ENCODE measurements at places on chromosomes 1 and 21.

- DNase-seq = peak; percentile 40
Observed at GRCh38 chr1:206631085-206631509, 4.2 kb upstream of the DYRK3 start.

- no peak for DNase-seq
Observed at GRCh38 chr1:7199077-7199779, 414.0 kb downstream of the CAMTA1 start.

DNA sequence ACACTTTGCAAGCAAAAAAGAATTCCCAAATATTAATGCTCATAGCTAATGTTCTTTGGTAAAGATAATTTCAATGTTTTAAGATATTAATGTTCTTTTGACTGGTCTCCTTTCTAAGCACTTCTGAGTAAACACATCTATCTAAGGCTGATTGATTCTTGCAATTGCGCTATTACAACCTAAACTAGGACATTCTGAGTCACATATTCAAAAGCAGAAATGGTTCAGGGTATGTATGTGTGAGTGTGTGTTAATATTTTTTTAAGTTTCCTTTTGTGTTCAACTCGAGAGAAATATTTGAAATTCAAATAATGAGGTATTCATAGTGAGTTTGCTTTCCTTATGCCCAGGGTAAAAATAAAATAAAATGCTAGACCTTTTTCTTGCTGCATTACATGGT is 203.6 kb upstream of the GRIK3 start:
- no peak for DNase-seq

- DNase-seq = no peak
Observed at GRCh38 chr1:29806646-29807319, 570.5 kb downstream of the PTPRU start.

DNA sequence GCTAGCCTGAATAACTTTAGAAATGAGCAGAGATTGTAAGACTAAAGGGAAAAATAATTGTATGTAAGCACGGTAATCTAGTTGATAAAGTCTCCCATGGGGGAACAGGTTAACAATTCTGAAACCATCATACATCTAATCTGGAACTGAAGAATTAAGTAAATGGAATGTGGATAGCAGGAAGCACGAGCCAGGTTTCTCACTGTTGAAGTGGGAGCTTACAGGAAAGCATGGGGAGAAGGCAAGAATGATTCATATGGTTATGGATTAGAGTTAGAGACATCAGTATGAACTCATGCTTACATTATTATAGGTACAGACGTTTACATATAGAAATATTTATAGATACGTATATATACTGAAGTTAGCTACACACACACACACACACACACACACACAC is 83.0 kb downstream of the LEPR start:
- DNase-seq = no peak

DNA sequence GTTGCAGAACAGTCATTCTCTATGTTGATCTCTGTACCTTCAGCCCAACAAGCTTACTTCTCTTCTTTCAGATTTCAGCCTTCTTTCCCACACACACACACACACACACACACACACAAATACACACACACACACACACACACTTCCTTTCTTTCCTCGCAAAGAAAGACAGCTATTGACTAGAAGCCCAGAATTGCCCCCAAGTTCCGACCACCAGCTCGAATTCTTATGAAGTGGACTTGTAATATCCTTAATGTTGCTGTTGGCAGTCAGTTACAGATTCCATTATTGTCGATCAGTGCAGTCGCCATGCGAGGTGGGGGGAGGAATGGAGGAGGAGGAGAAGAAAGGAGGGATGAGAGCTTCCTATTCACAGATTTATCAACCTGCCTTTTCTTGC is 125.5 kb downstream of the CLEC20A start:
- no peak for DNase-seq

- peak; percentile 72 for DNase-seq
Observed at GRCh38 chr1:184974056-184974836, at the start of gene NIBAN1. TSS of gene NIBAN1 (minus strand) at chr1:184974508. CDS start at chr1:184974356, 152 bp downstream.

DNA sequence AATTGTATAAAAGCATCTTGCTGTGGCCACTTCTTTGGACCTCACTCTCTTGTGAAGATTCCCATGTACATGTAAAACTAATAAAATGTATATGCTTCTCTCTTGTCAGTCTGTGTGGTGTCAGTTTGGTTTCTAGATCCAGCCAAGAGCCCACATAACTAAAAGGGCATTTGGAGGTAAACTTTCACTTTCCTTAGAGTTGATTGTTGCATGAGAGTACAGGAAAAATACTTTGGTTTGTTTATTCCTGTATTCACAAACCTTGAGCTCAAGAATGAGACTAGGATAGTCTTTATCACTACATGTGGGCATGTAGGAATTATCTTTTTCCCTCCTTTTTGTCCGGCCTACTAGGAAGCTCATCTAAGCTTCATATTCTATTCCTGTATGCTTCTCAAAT is 50.9 kb downstream of the KCTD3 start:
- DNase-seq = no peak

DNA sequence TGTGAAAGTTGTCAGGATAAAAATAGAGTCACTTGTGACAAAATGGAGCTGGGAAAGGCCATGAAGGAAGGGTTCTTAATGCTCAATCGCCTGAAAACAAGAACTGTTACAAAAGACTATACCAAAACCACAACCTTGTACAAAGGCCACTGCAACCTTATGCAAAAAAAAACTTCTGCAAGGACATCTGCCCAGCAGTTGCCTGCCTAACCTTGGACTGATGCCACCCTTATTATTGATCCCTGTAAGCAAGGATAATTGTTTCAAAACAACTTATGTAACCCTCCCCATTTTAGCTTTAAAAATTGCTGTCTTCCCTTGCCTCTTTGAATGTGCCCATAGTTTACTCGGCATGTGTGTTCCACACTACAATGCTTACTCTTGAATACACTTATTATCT is 5.7 kb downstream of the ALG14 start:
- DNase-seq = no peak

DNA sequence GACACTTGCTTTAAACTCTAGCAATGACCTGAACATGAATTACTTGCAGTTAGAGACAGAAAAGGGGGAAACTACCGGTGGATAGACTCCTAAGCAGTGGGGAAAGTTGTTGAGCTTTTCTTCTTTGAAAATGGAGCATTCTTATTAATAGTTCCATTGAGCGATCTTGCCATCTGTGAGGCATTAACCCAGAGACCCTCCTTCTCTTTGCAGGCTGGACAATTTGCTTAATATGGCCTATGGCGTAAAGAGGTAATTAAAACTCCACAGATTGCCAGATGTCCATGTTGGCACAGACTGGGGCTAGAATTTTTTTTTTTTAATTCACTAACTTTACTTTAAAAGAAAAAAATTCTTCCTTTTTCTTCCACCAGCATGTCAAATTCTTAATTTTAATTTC is 88.5 kb downstream of the ELAVL4 start:
- no peak for DNase-seq

DNA sequence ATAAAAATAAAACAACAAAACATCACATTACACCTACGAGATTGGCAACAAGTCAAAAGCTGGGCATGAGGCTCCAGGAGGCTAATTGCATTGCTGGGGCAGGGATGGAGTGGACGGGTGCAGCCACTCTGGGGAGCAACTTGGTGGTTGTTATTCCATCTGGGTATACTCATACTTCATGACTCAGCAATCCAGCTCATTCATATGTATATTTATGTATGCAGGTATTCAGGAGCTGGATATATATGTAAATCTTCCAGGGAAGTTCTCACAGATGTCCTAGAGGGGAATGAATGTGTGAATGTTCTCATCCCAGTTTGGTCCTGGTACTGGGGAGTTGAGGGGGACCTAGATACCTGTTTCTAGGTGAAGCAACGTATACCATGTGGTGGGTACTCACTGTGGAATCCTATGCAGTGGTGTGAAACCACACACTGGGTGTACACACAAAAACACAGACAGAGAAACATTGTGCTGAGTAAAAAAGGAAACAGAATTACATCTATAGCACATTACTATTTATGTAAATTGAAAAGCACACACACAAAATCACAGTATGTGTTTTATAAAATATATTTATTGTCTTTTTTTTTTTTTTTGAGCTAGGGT is 79.7 kb upstream of the RAB4A start:
- DNase-seq = no peak

- no peak for DNase-seq
Observed at GRCh38 chr1:29105822-29106221, 17.9 kb downstream of the TMEM200B start.

- DNase-seq = no peak
Observed at GRCh38 chr1:914891-915280, 8.8 kb upstream of the SAMD11 start.

DNA sequence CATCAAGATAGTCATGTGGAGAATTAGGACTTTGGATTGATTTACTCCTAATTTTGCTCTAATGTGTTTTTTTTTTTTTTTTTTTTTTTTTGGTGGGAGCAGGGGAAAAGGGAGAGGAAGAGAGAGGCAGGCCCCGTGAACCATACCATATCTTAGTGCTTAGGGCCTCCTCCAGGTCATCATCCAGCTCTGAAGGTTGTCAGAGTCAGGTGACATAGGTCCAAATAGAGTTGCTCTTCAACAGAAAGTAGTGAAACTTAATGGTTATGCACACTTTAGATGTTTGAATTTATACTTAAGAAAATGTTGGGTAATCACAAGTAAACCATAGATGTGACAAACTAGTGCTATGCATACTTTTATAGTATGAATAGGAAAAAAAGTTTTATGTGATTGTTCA is 32.2 kb downstream of the CXADR start:
- DNase-seq = no peak

DNA sequence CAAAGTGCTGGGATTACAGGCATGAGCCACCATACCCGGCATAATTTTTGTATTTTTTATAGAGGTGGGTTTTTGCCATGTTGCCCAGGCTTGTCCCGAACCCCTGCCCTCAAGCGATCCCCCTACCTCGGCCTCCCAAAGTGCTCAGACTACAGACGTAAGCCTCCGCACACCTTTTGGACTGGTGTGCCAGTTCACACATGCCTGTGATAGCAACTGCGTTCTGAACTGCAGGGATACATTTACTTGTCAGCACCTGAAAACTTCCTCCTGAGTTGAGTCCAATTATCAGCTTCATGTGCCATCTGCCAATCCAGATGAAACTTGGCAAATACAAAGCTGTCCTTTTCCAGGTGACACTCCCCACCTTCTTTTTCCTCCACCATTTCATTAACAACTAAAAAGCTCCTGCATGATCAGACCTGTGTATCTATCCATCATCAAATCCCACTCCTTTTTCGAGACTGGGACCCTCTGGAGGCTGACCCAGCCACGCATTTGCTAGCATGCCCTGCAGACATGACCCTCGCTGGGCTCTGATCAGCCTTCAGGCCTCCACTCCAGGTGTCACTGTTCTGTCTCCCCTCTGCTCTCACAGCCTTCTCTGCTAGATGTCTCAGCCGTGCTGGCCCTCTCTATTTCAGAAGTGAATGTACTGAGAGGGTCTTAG is 2.1 kb upstream of the DEGS1 start:
- no peak for DNase-seq

DNA sequence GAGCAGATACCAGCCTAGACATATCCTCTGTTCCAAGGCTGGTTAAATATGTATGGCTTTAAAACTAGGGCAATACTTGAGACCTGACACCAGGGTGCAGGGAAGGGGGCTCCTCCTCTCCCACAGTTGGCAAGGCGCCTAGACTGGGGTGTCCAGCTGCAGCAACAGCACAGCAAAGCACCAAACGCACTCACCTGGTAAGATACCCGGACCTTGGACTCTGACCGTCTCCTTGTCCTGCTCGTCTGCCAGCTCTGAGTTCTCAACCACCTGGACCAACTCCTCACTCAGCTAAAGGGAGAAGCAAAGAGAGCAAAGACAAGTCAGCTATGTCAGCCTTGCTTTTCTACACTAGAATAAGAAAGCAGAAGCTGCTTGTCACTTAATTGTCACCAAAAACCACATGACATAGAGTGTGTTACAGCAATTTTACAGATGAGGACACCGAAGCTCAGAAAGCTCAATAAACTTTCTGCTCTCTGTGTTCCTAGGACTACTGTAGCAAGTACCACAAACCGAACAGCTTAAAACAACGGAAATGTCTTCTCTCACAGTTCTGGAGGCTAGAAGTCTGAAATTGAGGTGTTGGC is 4.4 kb downstream of the PACC1 start:
- no peak for DNase-seq

- DNase-seq = no peak
Observed at GRCh38 chr1:156241311-156241811, 623 bp upstream of the BGLAP start.

DNA sequence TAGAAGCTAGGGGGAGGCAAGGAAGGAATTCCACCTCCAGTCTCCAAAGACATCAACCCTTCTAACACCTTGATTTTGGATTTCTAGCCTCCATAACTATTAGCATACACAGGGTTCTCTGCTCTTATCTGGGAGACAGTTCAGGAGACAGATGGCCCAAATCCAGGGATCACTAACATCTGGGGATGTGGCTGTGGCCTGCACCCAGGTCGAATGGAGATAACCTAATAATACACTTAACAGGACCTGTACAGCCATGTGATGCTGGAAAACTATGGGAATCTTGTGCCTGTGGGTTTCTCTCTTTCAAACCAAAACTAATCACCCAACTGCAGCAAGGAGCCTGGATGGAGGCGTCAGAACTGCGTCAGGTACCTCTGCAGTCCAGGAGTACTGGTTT is 47.6 kb downstream of the KIAA0319L start:
- DNase-seq = no peak

- DNase-seq = no peak
Observed at GRCh38 chr21:16330082-16330907, 600.5 kb downstream of the USP25 start.

DNA sequence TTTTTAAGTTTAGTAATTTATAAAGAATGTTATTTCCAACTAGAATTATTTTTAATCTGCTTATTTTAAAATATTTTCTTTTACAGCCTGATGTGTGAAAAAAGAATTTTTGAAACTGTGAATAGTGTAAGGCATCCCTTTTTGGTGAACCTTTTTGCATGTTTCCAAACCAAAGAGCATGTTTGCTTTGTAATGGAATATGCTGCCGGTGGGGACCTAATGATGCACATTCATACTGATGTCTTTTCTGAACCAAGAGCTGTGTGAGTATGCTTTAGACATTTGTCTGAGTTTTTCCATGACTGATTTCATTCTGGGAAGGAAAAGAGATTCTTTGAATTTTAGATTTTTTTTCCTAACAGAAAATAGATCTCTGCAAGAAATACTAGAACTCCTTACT is 77.9 kb downstream of the GTF2B start:
- DNase-seq = no peak

DNA sequence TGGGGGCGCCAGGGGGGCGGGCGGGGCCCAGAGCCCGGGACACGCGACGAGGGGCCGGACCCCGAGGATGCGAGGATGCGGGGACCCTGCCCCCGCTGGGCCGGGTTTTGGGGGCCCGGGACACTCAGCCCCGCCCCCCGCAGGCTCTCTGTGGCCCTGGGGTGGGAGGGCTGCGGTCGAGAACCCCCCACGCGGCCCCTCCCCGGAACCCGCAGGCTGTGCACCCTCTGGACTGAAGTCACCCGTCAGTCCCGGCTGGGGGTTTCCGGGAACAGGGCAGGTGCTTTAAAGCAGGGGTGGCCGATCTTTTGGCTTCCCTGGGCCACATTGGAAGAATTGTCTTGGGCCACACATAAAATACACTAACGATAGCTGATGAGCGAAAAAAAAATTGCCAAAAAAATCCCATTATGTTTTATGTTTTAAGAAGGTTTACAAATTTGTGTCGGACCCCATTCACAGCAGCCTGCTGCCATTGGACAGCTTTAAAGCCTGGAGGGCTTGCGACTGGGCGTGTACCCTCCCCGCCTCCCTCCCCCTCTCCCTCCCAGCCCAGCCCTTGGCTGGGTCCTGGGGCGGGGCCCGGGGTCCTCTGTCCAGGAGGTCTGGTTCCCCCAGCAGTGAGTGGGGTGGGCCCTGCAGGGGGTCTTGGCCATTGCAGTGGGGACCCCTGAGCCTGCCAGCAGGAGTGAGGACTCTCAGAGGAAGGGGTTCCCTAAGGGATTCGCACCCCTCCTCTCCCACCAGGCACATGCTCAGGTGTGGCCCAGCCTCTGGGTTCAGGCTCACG is 21.6 kb upstream of the C1orf159 start:
- DNase-seq = peak; percentile 83
